ENCODE measurements at places on chromosomes 4 and X.

DNA sequence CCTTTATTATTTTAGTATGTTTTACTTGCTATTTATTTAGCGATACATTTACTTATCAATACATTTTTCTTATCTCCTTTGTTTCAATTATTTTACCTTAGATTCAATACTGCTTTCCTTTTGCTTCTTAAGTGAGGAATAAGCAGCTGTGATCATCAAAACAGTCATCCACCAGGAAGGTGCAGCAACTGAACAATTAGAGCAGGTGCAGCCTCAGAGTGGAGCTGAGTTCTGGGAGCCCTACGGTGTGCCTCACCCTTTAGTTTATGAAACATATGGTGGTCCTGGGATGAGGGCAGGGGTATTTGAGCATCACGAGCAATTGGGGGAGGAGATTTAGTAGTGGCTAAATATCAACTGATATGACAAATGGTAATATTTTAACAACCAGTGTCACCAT lies 111.0 kb downstream of the FRYL start:
- no peak for DNase-seq

DNA sequence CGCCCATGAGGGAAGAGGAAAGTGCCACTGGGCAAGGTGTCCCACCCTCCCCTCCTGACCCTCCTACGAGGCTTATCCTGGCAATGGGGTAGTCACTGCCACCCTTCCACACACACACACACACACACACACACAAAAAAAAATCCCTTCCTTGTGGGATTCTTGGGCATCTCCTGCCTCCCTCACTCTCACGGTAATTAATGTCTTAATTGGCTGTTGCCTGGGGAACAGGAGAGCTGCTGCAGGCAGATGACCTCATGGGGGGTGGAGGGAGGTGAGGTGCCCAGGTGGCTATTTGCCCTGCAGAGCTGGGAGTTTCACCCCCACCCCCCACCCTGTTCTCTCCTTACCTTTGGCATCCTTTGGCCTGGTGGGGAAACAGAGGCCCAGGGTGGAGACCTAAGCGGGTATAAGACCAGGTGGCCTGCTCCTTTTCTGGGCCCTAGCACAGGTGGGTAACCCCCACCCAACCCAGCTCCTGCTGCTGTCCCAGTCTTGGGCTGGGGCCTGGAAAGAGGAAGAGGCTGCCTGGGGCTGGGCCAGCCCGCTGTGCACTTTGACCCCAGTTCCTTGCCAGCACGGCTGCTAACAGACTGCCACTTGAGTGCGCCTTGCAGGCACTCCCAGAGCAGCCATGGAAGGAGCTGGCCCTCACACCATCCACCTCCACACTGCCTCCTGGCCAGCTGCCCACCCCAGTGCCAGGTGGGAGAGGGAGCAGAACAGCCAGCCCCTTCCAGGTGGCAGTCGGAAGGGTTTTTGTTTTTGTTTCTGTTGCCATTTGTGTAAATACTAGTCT lies 12.6 kb downstream of the EFNB1 start:
- DNase-seq, result no peak

GRCh38 chr4:159341522-159341921 lies 238.6 kb downstream of the RAPGEF2 start:
- DNase-seq, result no peak

DNA sequence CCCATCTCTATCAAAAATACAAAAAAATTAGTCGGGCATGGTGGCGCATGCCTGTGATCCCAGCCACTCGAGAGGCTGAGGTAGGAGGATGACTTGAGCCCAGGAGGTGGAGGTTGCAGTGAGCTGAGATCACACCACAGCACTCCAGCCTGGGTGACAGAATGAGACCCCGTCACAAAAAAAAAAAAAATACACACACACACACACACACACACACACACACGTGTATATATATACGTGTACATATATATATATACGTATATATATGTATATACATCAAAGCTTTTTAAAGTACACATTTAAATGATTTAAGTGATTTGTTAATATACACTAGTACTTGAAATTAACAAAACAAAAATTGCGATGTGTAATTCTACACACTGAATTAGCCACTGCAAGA lies 6.0 kb downstream of the FBXW7 start:
- DNase-seq, result no peak

- no peak for DNase-seq
Measured at GRCh38 chr4:1466034-1466862, 60.0 kb upstream of the NKX1-1 start.

- no peak for DNase-seq
Measured at GRCh38 chr4:11912886-11913285, 484.2 kb upstream of the HS3ST1 start.

- no peak for DNase-seq
Measured at GRCh38 chrX:31007321-31007720, 64.5 kb downstream of the FTHL17 start.

- DNase-seq, result no peak
Measured at GRCh38 chrX:108072746-108073145, 18.6 kb downstream of the PSMD10 start.
